Eye (tissue), 1 donor: ENCODE measurements at places on chromosomes 3 and 15.

- peak; percentile 84 for DNase-seq
These were observed 882 bp downstream of the CADM2 start for GRCh38 chr3:84959470-84960271.

DNA sequence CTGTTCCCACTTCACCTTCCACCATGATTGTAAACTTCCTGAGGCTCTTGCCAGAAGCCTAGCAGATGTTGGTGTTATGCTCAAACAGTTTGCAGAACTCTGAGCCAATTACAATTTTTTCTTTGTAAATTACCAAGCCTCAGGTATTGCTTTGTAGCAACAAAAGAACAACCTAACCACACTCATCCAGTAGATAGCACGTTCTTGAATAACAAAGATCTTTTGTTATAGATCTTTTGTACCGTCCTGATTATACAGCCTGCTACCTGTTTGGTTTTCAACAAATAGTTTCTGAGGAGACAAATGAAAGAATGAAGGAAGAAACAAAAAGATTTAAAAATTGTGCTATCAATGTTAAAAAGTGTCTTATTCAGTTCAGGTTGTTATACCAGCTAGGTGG is 474.7 kb upstream of the ALCAM start:
- DNase-seq = no peak

GRCh38 chr15:98442379-98442833 is 205.9 kb upstream of the IGF1R start:
- DNase-seq = peak; percentile 89

DNA sequence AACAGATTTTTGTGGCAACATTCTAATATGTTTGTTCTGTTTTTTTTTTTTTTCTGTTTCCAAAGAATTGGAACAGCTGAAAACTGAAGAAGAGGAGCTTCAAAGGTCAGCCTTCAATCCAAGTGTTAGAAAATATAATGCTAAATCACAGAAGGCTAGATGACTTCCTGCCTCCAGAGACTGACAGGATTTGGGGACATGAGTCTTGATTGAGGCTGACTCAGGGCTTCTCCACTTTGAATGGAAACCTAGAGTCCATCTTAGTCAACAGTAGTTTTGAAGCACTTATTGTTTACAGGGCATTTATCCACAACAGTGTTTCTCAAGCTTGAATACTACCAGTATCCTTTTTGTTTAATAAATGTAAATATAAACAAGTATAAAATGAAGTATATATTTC is 44.5 kb upstream of the RAD51 start:
- DNase-seq = no peak

- DNase-seq = peak; percentile 85
These were observed 627 bp upstream of the FAM131A start for GRCh38 chr3:184336547-184337398.

GRCh38 chr15:100869151-100869999 is 10.3 kb upstream of the ALDH1A3 start:
- DNase-seq = no peak

DNA sequence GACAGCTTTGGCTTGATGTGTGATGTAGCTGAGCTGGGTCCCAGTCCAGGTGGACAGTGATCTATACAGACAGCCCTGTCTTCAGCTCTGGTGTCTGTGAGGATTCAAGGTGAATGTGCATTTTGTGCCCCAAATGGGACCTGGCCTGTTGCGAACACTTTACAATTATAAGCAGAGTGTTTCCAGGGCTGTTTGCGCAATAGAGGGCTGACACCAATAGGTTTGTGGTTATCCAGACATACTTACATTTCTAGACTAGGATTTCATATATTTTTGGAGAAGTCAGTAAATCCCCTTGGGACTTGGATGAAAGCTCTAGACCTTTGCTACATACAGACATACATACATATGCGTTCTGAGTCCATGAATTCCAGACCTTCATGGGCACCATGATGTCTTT is 4.2 kb upstream of the TATDN2 start:
- no peak for DNase-seq

- DNase-seq = no peak
These were observed 132.2 kb upstream of the TBC1D5 start for GRCh38 chr3:17874636-17875035.

DNA sequence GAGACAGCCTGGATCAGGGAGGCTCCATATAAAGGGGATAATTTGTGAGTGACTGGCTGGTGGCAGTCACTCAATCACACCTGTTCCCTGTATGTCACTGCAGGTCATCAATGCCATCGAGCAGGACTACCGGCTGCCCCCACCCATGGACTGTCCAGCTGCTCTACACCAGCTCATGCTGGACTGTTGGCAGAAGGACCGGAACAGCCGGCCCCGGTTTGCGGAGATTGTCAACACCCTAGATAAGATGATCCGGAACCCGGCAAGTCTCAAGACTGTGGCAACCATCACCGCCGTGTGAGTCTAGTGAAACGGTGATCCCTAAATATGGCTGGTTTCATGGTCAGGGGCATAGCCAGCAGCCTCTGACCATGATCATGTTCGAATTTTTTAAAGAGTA is 453.2 kb downstream of the EPHB1 start:
- no peak for DNase-seq

DNA sequence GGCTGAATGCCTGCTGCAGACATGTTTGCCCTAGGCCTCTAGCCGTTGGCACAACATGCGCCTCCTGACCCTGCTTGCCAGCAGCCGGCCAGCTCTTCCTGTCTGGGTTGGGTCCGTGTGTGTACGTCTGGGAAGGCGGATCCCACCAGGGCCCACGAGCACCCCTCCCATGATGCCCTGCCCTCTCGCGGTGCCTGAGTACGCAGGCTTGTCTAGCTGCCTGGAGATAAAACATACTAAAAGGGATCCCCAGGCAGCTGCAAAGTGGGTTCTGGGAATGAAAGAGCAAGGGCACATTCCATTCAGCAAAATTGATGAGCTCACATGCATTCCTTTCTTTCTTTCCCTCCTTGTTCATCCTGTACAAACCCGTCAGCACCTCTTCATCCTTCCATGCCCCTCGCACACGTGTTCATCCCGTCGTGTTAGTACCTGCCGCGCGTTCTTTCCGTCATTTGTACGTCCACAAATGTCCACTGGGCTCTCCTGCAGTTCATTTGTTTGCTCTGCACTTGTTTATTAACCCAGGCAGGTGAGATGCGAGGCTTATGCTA is 74.3 kb downstream of the FBLN2 start:
- peak; percentile 51 for DNase-seq

DNA sequence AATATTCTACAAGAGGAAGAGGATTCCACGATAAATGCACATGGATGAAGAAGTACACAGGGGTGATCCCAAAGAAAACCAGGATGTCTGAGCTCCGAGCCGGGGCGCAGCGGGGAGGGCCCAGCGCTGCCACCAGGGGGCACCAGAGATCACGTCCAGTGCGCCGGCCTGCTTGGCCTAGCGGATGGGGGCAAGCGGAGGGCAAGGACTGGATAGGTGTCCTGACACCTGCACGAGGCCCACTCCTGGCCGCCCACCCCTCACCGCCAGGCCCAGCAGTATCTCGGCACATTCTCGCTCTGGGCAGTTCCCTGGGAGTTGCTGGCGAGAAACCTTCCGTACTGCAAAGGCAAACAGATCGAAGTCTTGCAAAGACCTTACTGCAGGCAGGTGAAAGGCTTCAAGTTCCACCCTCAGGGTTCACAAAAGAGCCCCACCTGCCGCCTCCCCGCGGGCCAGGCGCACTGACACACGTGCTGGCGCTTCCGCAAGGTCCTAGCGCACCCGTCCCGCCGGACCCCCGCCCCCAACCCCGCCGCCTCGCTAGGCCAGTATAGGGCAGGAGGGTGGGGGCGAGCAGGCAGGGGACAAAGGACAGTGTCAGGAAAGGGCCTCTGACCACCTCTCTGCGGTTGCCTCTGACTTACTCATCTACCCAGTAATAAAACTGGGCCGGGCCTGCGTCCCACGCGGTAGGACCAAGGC is 3.3 kb downstream of the ANKRD63 start:
- peak; percentile 91 for DNase-seq

DNA sequence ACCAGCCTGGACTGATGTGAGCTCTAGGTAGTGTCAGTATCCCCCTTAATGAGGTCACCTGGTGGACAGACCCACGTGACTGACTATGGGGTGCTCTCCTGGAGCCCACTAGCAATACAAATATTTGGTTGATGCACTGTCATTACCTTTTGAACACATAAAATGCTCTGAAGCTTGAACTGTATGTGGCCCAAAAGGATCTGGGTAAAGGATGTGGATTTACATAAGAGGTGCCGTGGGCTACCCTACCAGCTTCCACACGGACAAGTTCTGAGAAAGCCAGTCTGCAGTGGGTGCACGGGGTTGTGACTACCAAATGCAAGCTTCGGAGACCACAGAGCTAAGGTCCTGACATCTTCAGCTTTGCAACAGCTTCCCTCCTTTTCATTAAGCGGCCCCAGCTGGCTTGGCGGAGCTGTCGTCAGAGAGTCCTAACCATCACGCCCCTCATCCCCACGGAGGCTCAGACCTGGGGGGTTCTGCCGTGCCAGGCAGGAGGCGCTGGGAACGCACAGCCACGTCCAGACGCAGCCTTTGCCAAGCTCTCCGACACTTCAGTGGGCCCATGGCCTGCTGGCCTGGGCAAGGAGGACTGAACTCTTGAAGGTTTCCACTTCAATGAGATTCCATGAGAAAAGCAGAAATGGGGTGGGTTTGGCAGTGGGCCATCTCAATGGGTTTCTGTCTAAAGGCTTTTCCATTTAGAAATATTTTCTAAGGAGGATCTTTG is 228.3 kb downstream of the ADAMTS17 start:
- DNase-seq = no peak

- DNase-seq = no peak
These were observed 224.3 kb upstream of the SETMAR start for GRCh38 chr3:4078903-4079302.

GRCh38 chr15:87489456-87489855 is 767.1 kb downstream of the NTRK3 start:
- no peak for DNase-seq

- no peak for DNase-seq
These were observed 5.2 kb upstream of the FURIN start for GRCh38 chr15:90862964-90863778.

DNA sequence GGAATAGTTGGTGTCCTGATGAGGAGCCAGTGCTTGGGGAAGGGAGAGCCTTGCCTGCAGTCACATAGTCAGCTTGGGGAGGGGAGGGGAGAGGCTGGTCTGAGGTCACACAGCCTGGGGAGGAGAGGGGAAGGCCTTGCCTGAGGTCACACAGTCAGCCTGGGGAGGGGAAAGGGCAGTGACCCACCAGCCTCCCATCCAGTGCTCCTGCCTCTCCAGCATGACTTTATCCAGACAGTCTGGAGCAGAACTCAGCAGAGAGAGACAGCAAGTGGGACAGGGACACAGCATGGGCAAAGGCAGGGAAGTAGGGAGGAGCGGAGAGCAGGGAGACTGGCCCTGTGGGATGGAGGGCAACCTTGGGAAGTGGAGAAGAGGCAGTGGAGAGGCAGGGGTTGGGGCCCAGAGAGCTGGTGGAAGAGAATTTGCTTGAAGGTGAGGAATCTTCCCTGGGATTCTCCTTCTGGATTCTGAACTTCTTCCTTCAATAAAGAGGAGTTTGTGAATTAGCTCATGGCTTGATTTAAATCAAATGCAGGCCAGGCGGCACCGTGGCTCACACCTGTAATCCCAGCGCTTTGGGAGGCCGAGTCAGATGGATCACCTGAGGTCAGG is 64.5 kb downstream of the CORO2B start:
- no peak for DNase-seq

DNA sequence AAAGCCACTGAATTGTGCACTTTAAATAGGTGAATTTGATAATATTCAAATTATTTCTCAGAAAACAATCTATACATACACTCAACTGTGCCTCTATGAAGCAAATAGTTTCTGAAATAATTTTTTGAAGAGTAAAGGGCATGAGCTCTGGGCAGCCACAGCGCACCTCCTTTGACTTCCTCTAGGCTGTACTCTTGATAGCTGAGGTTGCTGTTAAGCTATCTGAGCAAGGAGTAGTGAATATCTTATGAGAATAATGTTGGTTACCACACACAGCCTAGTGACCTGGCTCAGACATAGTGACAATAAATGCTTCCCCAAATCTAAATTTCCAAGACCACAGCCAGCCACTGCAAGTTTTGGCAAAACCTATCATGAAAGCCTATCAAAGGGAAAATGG is 11.6 kb upstream of the SEC61A1 start:
- no peak for DNase-seq

DNA sequence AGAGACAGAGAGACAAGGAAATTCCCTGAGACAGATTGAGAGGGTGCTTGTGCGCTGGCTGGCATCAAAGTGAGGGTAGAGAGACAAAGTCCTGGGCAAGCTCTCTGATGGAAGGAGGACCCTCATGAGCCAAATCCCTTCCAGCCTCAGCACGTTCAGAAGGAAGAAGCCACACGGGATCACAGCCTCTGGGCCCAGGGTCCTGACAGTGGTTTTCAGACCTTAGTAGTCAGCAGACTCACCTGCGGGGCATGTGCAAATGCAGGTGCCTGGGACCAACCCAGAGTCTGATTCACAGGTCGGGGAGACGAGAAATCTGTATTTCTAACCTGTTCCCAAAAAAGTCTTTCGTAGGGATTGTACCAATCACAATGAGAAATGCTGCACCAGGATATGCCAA is 15.2 kb upstream of the KY start:
- DNase-seq = no peak

- no peak for DNase-seq
These were observed 227.7 kb downstream of the FOXP1 start for GRCh38 chr3:71355862-71356261.

DNA sequence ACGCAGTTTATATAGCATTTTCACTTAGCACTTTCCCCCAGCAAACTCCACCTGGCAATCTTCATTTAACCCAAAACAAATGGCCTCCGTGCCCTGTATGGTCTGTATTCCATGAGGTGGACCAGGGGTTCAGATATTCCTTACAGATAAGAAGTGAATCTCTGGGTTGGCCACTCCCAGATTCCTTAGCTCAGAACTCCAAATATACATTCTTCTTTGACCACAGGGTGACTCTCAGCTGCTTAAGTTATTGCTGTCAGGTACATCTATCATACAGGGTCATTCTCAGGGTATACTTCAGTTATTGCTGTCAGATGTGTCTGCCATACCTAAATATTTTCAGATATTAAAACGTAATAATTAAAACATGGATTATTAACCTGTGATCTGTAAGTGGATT is 229.8 kb downstream of the TBL1XR1 start:
- no peak for DNase-seq

GRCh38 chr15:93179072-93179471 is 90.1 kb upstream of the RGMA start:
- no peak for DNase-seq

GRCh38 chr3:143496191-143496590 is 352.1 kb downstream of the SLC9A9 start:
- DNase-seq = no peak

- DNase-seq = no peak
These were observed 37.8 kb downstream of the CHD2 start for GRCh38 chr15:92937901-92938300.

DNA sequence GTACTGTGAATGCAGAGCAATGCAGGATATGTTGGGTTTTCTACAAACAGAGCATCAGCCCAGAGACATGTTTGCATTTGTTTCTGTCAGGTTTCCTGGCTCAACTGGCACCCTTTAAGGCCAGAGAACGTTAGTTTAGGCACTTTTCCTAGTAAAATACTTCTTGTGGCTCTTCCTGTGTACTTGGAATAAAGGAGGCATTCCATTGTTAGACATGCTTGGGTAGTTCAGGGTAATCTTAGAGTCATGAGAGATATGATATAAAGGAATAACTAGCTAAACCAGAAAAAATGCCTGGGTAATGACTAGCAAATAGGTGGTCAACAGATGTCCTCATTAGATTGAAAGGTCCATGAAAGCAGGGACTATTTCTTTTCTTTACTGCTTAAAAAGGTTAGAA is 60.4 kb upstream of the RBM5 start:
- DNase-seq = no peak
